ENCODE measurements at places on chromosomes 1 and 21. TPM values are rescaled to one million over a fixed set of nuclear protein-coding genes. Genes with fewer than 3 reads are reported as not detected.

DNA sequence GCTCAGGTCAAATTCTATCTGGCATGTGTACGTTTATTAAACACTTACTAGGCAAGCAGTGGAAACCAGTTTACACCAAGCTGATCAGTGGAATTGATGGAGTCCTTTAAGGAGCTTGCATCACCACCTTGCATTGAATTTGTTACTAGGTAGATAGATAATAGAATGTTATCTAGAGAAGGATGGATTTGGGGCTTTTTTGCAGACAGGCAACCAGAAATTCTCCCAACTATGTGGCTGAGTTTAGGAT lies 44.9 kb downstream of the HHAT start:
- H3K4me1 ChIP-seq, result peaks cover 75% of the 10 kb centered on the region
- H3K36me3 ChIP-seq, result no peaks in the 10 kb centered on the region
- peak overlapping the region; percentile 99 for H3K27ac ChIP-seq
- H3K4me3 ChIP-seq, result peak overlapping the region; percentile 9
- DNase-seq, result no peak

DNTTIP2 gene
- 51.8 TPM for total RNA-seq

DNA sequence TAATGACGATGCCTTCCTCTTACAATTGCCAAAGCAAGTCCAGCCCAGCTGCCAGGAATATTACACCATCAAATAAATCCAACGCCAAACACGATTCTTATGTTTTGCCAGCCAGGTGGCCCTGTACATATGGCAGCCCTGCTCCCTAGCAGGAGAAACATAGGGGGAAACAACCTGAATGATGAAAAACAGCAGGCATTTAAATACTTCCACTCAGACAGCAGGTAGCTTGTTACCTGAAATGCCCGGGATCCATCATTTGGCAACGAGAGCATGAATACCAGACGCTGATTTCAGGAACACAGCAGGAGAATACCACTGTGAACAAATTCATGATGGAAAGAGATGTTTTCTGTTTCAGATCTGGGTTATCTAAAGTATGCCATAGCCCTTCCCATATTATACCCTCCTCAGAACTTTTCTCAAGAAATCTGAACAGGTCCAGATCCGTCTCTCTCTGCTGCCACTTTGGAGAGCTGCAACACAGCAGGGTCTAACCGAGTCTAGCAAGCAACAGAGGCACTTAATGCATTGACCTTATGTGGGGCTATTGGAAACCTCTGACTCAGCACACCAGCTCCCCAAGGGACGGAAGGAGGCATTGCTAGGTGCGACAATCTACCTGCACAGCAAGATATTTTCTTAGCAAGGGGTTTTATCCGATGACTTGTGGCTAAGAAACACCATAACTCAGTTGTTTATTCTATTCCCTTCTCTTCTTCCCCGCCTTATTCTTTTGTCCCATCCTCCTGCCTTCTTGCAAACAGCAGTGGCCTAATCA lies 166.3 kb downstream of the BARHL2 start:
- no peaks in the 10 kb centered on the region for H3K36me3 ChIP-seq
- no peaks in the 10 kb centered on the region for H3K4me1 ChIP-seq
- no peak overlapping the region for H3K27ac ChIP-seq
- H3K27me3 ChIP-seq, result no peaks in the 10 kb centered on the region
- no peak overlapping the region for H3K4me3 ChIP-seq

DNA sequence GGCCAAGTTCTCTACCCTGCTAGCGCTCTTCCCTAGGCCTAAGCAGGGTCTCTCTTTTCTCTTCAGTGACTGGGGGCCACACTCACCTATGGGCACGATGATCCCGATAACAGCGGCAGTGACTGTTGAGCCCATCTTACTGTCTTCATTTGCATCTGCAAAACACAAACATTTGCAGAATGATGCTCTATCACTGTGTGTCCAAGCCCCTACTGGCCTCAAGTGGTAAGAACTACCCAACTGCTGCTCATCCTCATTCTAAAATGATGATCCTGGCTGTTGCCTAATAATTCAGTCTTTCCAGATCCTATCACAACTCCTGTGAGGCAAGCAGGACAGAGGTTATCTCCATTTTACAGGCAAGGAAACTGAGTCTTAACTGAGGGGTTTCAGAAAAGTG lies 16.7 kb upstream of the MAGOH start:
- no peaks in the 10 kb centered on the region for H3K27me3 ChIP-seq
- H3K4me3 ChIP-seq, result peak overlapping the region; percentile 6
- 0 out of 2 replicates have a peak, but pooled peaks cover 2% of the 10 kb centered on the region for H3K36me3 ChIP-seq
- peak overlapping the region; percentile 97 for H3K27ac ChIP-seq
- peak; percentile 22 for DNase-seq

DNA sequence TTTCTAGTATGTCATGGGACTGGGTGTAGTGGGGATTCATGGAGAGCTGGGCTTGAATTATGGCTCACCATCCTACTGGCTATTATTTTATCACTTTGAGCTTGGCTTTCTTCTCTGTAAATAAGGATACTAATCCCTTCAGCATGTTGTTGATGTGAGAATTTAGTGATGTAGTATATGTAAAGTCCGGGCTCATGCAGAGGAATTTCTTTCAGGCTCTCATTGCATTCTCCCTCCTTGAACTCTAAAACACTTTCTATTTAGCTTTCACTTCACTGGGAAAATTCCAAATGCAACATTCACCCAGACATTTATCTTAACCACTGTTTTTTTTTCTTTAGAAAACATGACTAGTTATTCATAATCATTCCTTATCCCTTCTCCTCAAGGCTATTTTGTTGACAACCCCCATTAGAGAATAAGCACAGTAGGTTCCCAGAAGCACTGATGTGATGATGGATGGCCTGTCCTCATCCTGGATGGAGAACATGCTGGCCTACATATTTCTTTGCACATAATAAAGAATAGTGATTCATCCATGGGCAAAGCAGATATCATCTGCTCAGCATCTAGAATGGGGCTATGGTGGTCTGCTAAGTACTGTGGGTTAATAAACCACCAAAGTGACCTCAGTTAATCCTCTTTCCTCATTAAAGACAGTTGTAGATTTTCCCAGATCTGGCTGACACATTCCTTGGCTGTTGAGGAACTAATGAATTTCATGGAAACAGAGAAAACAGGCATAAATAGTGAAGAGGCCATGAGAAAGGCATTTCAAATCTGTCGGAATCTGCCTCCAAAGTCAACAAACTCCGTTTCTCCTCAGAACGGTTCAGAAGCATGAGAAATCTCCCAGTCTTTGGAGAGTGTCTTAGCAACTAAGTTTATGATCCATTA lies 68.0 kb upstream of the CYP2J2 start:
- peaks cover 3% of the 10 kb centered on the region for H3K27me3 ChIP-seq
- DNase-seq, result peak; percentile 46
- H3K4me3 ChIP-seq, result no peak overlapping the region
- H3K4me1 ChIP-seq, result no peaks in the 10 kb centered on the region

DNA sequence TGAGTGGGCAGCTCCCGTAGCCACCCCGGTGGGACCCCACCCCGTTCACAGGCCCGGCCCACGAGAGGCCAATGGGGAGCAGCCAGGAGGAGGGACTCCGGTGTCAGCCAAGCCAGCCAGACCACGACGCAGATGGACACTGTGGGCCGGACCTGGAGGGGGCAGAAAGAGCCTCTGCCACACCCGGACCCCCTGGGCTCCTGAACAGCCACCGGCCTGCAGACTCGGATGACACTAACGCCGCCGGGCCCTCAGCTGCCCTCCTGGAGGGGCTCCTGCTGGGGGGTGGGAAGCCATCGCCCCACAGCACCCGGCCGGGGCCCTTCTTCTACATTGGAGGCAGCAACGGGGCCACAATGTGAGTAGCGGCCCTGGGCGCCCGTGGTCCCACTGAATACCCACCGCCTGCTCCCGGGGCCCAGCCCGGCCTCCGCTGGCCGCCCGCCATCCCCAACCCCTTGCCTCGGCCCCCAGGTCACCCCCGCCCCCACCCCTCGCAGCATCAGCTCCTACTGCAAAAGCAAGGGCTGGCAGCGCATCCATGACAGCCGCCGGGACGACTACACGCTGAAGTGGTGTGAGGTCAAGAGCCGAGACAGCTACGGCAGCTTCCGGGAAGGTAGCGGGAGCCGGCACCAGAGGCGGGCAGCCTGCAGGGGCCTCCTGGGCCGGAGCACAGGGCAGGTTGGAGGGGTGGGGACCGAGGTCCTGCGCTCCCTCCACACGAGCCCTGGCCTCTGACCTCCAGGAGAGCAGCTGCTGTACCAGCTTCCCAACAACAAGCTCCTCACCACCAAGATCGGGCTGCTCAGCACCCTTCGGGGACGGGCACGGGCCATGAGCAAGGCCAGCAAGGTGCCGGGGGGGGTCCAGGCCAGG lies 6.5 kb downstream of the TTLL10 start:
- H3K4me3 ChIP-seq, result no peak overlapping the region
- H3K36me3 ChIP-seq, result no peaks in the 10 kb centered on the region
- no peak for DNase-seq
- H3K4me1 ChIP-seq, result no peaks in the 10 kb centered on the region
- no peak overlapping the region for H3K27ac ChIP-seq

GRCh38 chr1:173137107-173137706 lies 69.9 kb downstream of the TNFSF4 start:
- no peak for DNase-seq
- H3K4me3 ChIP-seq, result no peak overlapping the region
- no peak overlapping the region for H3K27ac ChIP-seq

Measured in HFFc6 (cell line).